CD8-positive, alpha-beta memory T cell (primary cell): ENCODE measurements at places on chromosomes 1 and 21. TPM values are rescaled to one million over a fixed set of nuclear protein-coding genes. Genes with fewer than 3 reads are reported as not detected.

- no peak for DNase-seq
Observed at GRCh38 chr1:119358636-119359035, 9.9 kb upstream of the HAO2 start.

- peak; percentile 64 for DNase-seq
Observed at GRCh38 chr1:147494998-147495580, 46.2 kb upstream of the BCL9 start.

The RNU1-3 gene
- 1,300 TPM for total RNA-seq

The CDC20 gene
- 129 TPM for total RNA-seq
